ENCODE measurements at places on chromosomes 16 and 17. TPM values are rescaled to one million over a fixed set of nuclear protein-coding genes. Genes with fewer than 3 reads are reported as not detected.

Gene OR4D1
- total RNA-seq = not detected

Gene RNF40
- total RNA-seq = 76.2 TPM

Gene TMED6
- total RNA-seq = not detected

Gene TIMP2
- total RNA-seq = 131 TPM

Gene BCAR1
- total RNA-seq = 169 TPM

Gene FN3K
- total RNA-seq = 3.3 TPM

Gene ARL5C
- total RNA-seq = not detected

Gene PRAC1
- total RNA-seq = not detected

Gene TMEM238L
- total RNA-seq = not detected

Measured in placental pericyte (primary cell).